ENCODE measurements at places on chromosomes 13 and 19.

- no peak for DNase-seq
Observed at GRCh38 chr13:103067751-103068555, 1.7 kb upstream of the SLC10A2 start.

- DNase-seq = no peak
Observed at GRCh38 chr19:35430409-35431144, 17.5 kb upstream of the FFAR2 start.

DNA sequence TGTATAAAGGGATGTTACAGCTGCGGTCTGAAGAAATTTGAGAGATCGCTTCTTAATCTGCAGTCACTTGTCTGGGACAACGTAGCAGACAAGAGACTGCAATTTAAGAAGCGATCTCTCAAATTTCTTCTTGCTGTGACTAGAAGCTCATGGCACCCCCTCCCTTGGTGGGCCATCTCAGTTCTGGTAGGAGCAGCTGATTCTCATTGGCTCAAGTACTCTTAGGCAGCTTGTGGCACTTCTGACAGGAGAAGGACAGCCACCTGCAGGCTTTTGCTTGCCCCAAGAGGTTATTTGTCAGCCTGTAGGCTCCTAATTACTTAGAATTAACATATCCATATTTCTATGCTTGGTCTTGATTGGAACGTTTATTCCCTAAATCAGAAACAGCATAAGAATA lies 503.0 kb downstream of the DCT start:
- DNase-seq = no peak

- no peak for DNase-seq
Observed at GRCh38 chr19:23896912-23897311, 17.8 kb upstream of the ZNF726 start.

GRCh38 chr13:99280166-99280565 lies 22.0 kb upstream of the GPR18 start:
- no peak for DNase-seq

DNA sequence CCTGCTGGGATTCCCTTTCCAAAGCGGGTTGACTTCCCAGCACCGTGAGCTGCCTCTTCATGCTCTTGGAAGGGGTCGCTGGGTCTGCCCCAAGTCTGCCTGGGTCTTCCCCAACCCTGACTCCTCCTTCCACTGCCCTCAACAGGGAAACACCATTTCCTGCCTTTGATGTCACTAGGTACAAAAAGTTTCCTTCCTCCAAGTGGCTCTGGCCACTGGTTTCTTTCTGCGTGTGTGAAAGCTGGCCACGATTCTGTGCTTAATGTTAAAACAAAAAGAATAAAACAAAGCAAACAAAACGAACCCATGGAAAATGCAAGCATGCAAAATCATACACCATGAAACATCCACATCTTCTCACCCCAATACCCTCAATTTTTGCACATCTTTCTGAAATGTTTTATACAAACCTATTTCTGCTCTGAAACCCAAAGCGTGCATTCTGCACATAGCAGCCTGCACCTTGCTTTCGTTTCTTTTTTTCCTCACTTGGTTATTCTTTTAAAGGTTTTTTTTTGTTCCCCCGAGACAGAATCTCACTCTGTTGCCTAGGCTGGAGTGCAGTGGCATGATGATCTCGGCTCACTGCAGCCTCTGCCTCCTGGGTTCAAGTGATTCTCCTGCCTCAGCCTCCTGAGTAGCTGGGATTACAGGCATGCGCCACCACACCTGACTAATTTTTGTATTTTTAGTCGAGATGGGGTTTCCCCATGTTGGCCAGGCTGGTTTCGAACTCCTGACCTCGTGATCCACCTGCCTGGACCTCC lies 12.5 kb upstream of the TNFSF9 start:
- peak; percentile 48 for DNase-seq

DNA sequence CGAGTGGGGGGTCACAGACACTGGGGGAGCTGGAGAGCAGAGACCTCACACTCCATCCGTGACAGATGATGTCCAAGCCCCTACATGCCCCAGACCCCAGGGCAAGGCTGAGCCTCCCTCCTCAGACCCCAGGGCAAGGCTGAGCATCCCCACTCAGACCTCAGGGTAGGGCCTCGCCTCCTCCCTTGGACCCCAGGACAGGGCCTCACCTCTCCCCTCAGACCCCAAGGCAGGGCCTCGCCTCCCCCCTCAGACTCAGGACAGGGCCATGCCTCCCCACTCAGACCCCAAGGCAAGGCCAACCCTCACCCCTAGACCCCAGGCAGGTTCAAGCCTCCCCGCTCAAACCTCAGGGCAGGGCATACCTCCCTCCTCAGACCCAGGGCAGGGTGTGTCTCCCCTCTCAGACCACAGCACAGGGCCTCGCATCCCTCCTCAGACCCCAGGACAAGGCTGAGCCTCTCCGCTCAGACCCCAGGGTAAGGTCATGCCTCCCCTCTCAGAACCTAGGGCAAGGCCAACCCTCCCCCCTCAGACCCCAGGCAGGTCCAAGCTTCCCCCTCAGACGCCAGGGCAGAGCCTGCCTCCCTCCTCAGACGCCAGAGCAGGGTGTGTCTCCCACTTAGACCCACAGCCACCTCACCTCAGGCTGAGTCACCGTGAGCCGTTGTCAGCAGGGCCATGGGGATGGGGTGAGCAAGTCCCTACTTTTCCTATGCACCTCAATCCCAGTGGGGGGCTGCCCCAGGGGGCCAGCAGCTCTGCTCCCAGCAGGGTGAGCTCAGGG lies 1.7 kb upstream of the S1PR4 start:
- DNase-seq = peak; percentile 73

DNA sequence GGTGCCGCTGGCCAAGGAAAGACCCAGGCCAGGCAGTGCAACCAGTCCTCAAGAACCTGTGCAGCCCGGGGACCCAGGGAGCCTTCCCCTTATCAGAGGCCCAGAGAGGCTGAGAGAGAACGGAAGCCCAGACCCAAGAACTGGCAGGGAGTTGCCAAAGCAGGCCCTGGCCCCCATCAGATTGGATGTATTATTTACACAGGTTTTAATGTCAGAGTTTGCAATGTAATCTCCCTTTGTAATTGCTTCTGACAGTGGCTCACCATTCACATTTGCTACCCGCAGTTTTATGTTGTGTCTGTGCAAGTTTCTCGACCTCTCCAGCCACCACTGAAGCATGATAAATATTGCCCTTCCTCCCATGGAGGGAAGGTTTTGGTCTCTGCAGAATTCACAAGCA lies 660.9 kb downstream of the LIG4 start:
- no peak for DNase-seq

GRCh38 chr13:77891041-77891440 lies 27.6 kb downstream of the EDNRB start:
- no peak for DNase-seq

GRCh38 chr19:18790566-18791314 lies at the start of gene COMP:
TSS of gene COMP (minus strand) at chr19:18791305. CDS start at chr19:18791269, 36 bp downstream.
- no peak for DNase-seq

DNA sequence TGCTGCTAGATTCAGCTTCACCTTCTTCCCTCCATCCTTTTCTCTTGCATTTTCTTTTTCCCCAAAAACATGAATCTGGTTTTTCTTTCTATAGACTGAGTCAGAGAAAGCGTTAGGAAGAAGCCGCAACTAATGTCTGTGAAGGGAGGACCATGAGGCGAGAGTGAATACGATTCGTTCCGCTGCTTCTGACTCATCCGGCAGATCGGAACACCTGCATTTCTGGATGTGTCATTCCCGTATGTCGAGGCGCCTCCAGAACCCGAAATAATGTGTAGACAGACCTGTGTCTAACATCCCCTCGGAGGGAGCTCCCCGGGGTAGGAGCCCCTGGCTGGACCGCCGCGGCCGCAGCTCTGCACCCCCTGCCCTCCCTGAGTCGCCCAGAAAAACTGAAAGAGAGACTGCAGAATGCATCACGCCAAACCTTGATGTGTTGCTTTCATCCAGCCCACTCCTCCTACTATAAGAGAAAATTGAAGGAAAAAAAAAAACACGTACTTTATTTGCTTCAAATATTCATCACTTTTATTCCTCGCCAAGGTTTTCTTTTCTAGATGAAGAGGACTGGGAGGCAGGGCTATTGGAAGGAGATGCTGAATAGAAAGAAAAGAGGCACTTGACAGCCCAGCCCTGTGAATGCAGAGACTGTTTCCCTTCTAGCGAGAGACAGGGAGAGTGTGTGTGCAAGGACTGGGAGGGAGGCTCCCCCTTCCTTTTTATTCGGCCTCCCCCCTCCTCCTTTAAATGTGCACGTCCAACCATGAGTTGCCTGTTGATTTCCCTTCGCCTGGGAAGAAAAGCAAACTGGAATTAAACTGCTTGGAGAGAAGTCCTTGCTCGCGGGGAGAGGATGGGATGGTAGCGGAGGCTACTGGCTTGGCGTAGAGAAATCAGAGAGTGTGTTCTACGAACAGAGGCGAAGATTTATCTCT lies 616 bp upstream of the PCDH17 start:
- no peak for DNase-seq

Measured in CD4-positive, alpha-beta T cell treated with Interleukin-10 for 1 hour (primary cell).